Placental pericyte (primary cell): ENCODE measurements at places on chromosomes 2 and 18. TPM values are rescaled to one million over a fixed set of nuclear protein-coding genes. Genes with fewer than 3 reads are reported as not detected.

Gene SERPINB12
- total RNA-seq = not detected in 2 replicates

Gene GPATCH11
- 3.7 and 13.6 TPM in 2 replicates for total RNA-seq

Gene ACADL
- under 0.01 TPM in 1 of 2 replicates, not detected in the other for total RNA-seq

Gene TMEM17
- total RNA-seq = 1.6 and 2.6 TPM in 2 replicates

Gene SH3RF3
- 11.6 and 32.4 TPM in 2 replicates for total RNA-seq

Gene COBLL1
- total RNA-seq = 8.9 and 33.0 TPM in 2 replicates

Gene SPP2
- not detected in 2 replicates for total RNA-seq

Gene WBP1
- total RNA-seq = 28.3 and 51.9 TPM in 2 replicates

Gene CRYGC
- total RNA-seq = not detected in 2 replicates

Gene ASPRV1
- total RNA-seq = 0.22 and 0.29 TPM in 2 replicates

Gene LNPK
- 8.1 and 50.4 TPM in 2 replicates for total RNA-seq

Gene INSIG2
- total RNA-seq = 7.2 and 8.3 TPM in 2 replicates

Gene GALR1
- total RNA-seq = not detected in 2 replicates

Gene SUMO1
- 83.4 and 110 TPM in 2 replicates for total RNA-seq

Gene CYP27A1
- total RNA-seq = 4.7 and 23.4 TPM in 2 replicates

Gene ABCB11
- total RNA-seq = not detected in 2 replicates

Gene SMAD2
- 79.7 and 91.0 TPM in 2 replicates for total RNA-seq

Gene C1D
- 30.4 and 35.5 TPM in 2 replicates for total RNA-seq

Gene MC2R
- not detected in 2 replicates for total RNA-seq

Gene LHCGR
- not detected in 2 replicates for total RNA-seq

Gene TRABD2A
- total RNA-seq = 1.8 and 2.6 TPM in 2 replicates

Gene FAHD2B
- total RNA-seq = 2.1 and 3.7 TPM in 2 replicates
